Immature natural killer cell (primary cell): ENCODE measurements at places on chromosomes 3 and 15. TPM values are rescaled to one million over a fixed set of nuclear protein-coding genes. Genes with fewer than 3 reads are reported as not detected.
A peak's percentile ranks its signal among the peaks of the same experiment; 100 is the strongest.

TRAIP gene
- 1.4 TPM for polyA plus RNA-seq

XPC gene
- 20.3 TPM for polyA plus RNA-seq

PLAAT1 gene
- 0.32 TPM for polyA plus RNA-seq

GRM7 gene
- polyA plus RNA-seq: not detected

C3orf33 gene
- polyA plus RNA-seq: 1.2 TPM

TRIM42 gene
- not detected for polyA plus RNA-seq

ACKR4 gene
- polyA plus RNA-seq: not detected

CLRN1 gene
- not detected for polyA plus RNA-seq

DNA sequence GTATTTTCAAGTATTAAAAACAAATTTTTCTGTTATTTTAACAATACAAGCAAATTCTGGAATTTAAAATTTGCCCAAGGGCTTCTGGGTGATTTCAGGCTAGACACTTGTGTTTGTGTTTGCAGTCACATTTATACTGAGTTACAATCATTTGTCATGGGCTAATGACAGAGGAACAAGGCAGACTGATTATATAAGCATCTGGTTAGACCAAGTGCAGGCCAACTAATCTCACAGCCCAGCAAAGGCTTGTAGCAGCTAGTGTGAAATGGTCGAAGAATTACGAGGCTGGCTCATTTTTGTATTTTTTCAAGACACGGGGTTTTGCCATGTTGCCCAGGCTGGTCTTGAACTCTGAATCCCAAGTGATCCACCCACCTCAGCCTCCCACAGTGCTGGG is 52.1 kb downstream of the CMTM8 start:
- peaks cover 2% of the 10 kb centered on the region for H3K27me3 ChIP-seq
- no peak overlapping the region for H3K27ac ChIP-seq
- H3K36me3 ChIP-seq: no peaks in the 10 kb centered on the region
- H3K4me3 ChIP-seq: no peak overlapping the region
- H3K4me1 ChIP-seq: peaks cover 25% of the 10 kb centered on the region

- no peaks in the 10 kb centered on the region for H3K4me1 ChIP-seq
- H3K4me3 ChIP-seq: no peak overlapping the region
- peaks cover 4% of the 10 kb centered on the region for H3K36me3 ChIP-seq
- no peak overlapping the region for H3K27ac ChIP-seq
- no peak for DNase-seq
Observed at GRCh38 chr3:62370112-62370857, 3.1 kb downstream of the FEZF2 start.

GRCh38 chr15:84625123-84625522 is 24.3 kb downstream of the ZSCAN2 start:
- H3K27ac ChIP-seq: no peak overlapping the region
- no peaks in the 10 kb centered on the region for H3K4me1 ChIP-seq
- H3K36me3 ChIP-seq: peaks cover 41% of the 10 kb centered on the region
- H3K27me3 ChIP-seq: no peaks in the 10 kb centered on the region
- no peak overlapping the region for H3K4me3 ChIP-seq

DNA sequence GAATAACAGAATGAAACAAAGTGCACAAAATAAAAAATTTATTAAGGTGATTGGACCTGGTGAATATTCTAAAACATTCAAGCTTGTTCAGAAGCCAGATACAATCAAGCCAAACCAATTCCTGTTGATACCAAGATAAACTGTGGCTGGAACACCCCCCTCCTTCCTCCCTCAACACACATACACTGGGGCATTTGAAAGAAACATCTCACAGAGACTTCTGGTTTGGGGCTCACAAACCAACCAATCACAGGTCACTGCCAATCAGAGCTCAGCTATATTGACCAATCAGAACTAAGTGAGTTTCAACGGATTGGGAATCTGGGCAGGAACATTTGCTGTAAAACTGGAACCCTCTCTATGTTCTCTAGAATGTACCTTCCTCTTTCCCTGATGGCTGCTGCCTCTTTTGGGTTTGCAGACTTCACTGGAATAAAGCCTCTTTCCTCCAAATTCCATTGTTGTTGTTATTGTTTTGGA is 340.6 kb upstream of the GOLIM4 start:
- no peak overlapping the region for H3K27ac ChIP-seq
- H3K4me1 ChIP-seq: peaks cover 6% of the 10 kb centered on the region
- H3K36me3 ChIP-seq: no peaks in the 10 kb centered on the region
- no peaks in the 10 kb centered on the region for H3K27me3 ChIP-seq

DNA sequence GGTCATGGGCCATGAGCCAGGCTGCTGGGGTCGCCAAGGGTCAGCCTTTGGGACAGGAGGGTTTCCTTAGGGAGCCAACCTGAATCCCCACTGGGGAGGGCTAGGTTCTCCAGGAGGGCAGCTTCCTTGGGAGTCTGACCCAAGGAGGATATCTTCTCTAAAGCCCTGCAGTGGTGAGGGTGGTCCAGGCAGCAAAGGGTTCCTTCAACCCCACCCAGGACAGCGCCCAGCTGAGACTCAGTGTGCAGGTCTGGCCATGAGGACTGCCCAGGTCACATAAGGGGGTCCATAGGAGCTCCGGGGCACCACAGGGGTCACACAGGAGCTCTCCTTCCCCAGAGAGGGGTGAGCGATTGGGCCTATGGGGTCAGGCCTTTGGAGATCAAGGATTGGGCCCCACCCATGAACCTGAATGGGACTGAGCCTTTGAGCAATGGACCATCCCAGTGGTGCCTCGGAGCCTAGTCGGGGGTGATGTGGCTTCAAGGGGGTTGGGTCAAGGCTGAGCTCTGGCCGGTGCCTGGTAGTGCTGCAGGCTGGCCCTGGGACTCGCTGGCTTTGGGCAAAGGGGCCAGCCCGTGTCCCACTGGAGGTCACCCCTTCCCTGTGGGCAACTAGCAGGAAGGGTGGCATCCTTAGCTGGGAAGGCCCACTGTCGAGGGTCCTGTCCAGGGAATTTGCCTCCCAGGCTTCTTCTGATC is 216.5 kb downstream of the SNRPN start:
- no peaks in the 10 kb centered on the region for H3K27me3 ChIP-seq
- no peak overlapping the region for H3K4me3 ChIP-seq
- no peaks in the 10 kb centered on the region for H3K4me1 ChIP-seq
- no peaks in the 10 kb centered on the region for H3K36me3 ChIP-seq
- H3K27ac ChIP-seq: no peak overlapping the region

DNA sequence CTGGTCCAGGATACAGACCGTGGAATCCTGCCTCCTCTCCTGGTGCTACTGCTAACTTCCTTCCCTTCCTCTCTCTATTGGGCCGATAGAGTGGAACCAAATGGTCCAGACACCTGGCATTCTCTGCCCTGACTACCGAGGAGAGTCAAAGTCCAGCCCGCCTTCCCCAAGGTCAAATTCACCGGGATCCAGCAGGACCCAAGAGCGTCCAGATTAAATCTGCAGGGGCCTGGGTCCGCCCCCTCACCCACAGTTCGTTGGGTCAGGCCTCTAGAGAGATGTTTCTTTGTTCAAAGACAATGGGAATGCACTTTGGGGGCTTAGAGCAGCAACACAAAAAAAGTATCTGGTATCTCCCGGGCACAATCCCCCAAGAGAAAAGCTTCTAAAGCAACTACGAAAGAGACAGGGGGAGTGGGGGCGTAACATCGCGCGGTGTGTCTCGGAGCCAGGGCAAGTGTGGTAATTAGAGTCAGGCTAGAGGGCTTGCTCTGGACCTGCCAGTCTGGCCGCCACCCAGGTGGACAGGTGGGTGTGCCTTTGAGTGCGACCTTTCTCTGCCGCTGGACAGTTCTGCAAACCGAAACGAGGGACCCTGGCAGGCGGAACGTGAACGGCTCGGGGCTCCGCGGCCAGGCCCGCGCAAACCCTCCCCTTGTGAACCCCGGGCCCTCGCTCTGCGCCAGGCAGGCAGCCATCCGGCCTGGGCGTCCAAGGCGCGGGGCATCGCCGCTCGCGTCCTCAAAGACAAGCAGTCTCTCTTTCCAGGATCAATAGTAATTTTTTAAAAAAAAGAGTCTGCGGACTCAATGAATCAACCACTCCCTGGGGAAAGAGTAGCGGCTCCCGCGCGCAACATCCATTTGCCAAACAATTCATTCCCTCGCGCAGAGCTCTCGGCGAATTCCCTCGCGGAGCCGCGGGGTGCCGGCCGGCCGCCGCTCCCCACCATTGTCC is 806 bp downstream of the KLHL25 start:
- peak overlapping the region; percentile 64 for H3K27ac ChIP-seq
- DNase-seq: peak; percentile 35
- H3K27me3 ChIP-seq: peaks cover 11% of the 10 kb centered on the region
- peaks cover 21% of the 10 kb centered on the region for H3K4me1 ChIP-seq
- H3K36me3 ChIP-seq: no peaks in the 10 kb centered on the region

DNA sequence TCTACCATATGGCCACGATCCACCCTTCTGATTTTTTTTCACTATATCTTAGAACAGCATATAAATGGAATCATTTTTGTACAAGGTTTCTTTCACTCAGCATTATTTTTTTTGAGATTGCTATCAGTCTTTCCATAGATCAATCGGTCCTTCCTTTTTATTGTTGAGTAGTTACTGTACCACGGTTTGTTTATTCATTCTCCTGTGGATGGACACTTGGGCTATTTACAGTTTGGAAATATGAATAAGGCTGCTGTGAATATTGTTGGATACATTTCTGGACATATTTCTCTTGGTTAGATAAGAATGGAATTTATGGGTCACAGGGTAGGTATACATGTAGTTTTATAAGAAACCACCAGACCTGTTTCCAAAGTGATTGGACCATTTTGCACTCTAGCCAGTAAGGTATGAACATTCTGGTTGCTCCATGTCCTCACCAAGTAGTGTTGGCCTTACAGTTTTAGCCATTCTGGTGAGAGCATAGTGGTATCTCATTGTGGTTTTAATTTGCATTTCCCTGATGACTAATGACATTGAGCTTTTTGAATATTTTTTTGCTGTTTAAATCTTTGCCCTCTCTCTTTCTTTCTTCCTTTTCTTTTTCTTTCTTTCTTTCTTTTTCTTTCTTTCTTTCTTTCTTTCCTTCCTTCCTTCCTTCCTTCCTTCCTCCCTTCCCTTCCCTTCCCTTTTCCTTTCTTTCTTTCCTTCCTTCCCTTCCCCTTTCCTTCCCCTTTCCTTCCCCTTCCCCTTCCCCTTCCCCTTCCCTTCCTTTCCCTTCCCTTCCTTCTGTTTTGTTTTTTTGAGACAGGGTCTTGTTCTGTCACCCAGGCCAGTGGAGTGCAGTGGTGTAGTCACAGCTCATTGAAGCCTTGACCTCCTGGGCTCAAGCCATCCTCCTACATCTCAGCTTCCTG is 49.2 kb downstream of the LRRK1 start:
- no peak overlapping the region for H3K4me3 ChIP-seq
- H3K27ac ChIP-seq: no peak overlapping the region
- DNase-seq: no peak
- no peaks in the 10 kb centered on the region for H3K4me1 ChIP-seq
- peaks cover 6% of the 10 kb centered on the region for H3K27me3 ChIP-seq
- no peaks in the 10 kb centered on the region for H3K36me3 ChIP-seq

- H3K27me3 ChIP-seq: peaks cover 3% of the 10 kb centered on the region
- H3K27ac ChIP-seq: no peak overlapping the region
- H3K4me3 ChIP-seq: no peak overlapping the region
Observed at GRCh38 chr15:73287019-73287418, 81.7 kb downstream of the HCN4 start.

DNA sequence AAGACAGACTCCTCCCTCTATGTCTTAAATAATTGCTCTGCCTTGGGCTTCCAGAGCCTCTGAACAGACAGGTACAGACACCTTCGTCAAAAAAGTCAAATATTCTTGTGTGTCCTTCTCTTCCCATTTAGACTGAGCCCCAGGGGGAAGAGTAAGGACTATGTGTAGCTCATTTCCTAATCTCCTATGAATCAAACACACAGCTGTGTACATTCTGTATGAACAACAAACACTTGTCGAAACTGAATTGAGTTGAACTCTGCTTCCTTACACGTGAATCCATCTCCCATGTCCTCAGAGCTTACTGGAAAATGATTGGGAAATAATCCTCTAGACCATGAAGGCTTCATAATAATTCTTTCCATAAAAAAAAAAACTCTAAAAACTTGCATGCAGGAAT is 80.8 kb downstream of the MOBP start:
- H3K4me3 ChIP-seq: no peak overlapping the region
- DNase-seq: no peak
- no peaks in the 10 kb centered on the region for H3K36me3 ChIP-seq
- H3K4me1 ChIP-seq: no peaks in the 10 kb centered on the region
- H3K27me3 ChIP-seq: peaks cover 8% of the 10 kb centered on the region

DNA sequence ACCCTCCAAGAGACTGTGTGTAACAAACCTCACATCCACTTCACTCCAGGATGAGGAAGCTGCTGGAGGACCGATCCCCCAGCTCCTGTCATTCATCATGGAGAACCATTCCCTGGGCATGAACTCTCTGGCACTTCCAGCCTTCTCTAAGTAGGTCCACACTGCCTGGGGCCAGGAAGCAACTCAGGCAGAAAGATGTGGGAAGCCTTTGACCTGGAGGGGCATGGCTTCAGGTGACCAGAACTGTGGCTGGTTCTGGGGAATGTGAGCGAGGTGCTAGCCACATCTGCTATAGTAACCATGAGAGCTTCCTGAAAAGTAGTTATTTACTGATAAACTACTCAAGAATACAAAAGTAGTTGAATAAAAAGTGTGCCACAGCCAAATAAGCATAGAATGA is 173.7 kb upstream of the CTDSPL start:
- H3K36me3 ChIP-seq: no peaks in the 10 kb centered on the region
- peaks cover 2% of the 10 kb centered on the region for H3K27me3 ChIP-seq
- DNase-seq: no peak
- H3K27ac ChIP-seq: no peak overlapping the region

GRCh38 chr15:98070137-98070536 is 109.6 kb downstream of the ARRDC4 start:
- H3K4me3 ChIP-seq: no peak overlapping the region
- H3K27ac ChIP-seq: no peak overlapping the region
- DNase-seq: no peak
- H3K4me1 ChIP-seq: no peaks in the 10 kb centered on the region

DNA sequence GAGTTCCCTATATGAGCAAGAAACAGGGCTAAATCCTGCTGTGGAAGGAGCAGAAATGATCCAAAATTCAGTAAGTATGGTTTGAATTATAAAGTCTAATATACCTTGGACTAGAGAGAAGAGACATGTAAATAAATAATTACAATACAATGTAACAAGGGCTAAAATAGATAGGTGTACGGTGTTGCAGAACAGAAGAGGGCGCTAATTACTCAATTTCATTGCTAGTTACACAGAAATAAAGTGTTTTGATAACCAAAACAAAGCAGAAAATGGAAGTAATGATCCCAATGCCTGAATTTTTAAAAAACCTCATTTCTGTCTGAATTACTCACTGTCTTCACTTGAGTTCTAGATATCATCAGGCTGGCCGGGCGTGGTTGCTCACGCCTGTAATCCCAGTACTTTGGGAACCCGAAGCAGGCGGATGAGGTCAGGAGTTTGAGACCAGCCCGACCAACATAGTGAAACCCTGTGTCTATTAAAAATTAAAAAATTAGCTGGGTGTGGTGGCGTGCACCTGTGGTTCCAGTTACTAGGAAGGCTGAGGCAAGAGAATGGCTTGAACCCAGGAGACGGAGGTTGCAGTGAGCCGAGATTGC is 8.3 kb upstream of the PLCH1 start:
- DNase-seq: no peak
- H3K4me3 ChIP-seq: no peak overlapping the region
- no peaks in the 10 kb centered on the region for H3K27me3 ChIP-seq
- no peaks in the 10 kb centered on the region for H3K4me1 ChIP-seq
- H3K27ac ChIP-seq: no peak overlapping the region
- H3K36me3 ChIP-seq: no peaks in the 10 kb centered on the region
